ENCODE measurements at places on chromosomes 4 and X. TPM values are rescaled to one million over a fixed set of nuclear protein-coding genes. Genes with fewer than 3 reads are reported as not detected.
A peak's percentile ranks its signal among the peaks of the same experiment; 100 is the strongest.

GRCh38 chr4:171621646-171622045 is 191.6 kb upstream of the GALNTL6 start:
- DNase-seq: no peak

GRCh38 chr4:159284113-159284512 is 181.2 kb downstream of the RAPGEF2 start:
- no peak for DNase-seq

DNA sequence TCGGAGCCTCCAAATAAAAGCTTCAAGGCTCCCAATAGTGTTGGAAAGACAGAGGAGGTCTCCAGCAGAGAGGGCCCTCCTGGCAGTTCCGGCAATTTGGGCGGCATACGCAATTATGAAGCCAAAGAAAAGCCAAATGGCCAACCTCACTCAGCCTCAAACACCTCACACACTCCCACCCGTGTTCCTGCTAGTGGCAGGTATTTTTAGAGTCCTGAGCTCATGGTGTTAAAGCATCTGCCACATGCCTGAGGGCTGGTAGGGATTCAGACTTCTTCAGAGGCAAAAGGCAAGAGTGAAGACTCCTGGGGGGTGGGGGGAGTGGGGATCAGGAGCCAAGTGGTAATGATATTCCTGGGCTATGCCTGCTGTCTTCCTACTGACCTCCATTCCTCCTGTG is 7.4 kb downstream of the RAB33A start:
- DNase-seq: no peak

Gene CXCL1
- total RNA-seq: 5.7 TPM

Gene GDPD2
- not detected for total RNA-seq

DNA sequence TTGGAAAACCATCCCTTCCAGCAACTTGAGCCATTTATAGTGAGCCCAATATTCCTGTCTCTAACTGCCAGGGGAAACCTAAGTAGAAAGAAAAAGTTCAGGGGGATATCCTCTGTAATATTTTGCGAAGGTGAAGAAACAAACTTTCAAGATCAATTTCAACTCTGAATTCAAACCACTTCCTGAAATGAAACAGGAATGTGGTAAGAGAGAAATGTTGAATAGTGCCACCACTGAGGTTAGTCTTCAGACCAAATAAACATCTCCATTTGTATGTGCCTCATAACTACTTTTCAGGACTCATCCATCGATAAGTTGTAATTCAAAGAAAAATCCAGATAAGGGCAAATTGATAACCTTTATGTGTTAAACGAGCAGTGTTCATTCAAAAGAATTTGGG is 128.7 kb downstream of the GABRB1 start:
- peak; percentile 23 for DNase-seq

DNA sequence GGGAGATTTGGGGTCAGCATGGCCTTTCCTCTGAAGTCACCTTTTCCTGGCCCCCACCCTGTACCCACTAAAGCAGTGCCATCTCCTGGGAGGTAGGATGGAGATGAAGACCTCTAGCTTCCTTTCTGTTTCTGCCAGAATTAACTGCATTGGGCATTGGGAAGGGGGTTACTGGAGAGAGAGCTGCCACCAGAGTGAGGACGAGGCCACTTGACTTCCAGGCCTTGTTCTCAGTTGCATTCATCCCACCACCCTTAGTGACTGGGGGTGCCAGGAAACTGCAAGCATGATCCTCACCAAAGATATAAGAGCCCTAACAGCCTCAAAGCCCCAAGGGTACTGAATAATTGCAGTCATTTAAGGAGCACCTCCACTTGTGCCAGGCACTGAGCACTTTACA is 15.8 kb downstream of the SASH3 start:
- no peak for DNase-seq

DNA sequence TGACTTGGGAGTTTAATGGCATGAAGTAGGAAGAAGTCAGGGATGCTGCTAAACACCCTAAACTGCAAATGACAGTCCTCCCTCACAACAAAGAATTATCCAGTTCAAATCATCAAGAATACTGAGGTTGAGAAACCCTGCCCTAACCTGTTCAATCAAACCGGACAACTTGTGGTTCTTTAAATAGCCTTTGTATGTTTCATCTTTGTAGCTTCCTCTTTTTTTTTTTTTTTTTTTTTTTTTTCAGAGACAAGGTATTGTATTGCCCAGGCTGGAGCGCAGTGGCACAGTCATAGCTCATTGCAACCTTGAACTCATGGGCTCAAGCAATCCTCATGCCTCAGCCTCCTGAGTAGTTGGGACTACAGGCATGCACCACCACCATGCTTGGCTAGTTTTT is 52.5 kb upstream of the TTC29 start:
- DNase-seq: no peak

- no peak for DNase-seq
Measured at GRCh38 chr4:96952610-96953009, 1112.7 kb downstream of the PDHA2 start.

Gene NSUN7
- total RNA-seq: 5.9 TPM

DNA sequence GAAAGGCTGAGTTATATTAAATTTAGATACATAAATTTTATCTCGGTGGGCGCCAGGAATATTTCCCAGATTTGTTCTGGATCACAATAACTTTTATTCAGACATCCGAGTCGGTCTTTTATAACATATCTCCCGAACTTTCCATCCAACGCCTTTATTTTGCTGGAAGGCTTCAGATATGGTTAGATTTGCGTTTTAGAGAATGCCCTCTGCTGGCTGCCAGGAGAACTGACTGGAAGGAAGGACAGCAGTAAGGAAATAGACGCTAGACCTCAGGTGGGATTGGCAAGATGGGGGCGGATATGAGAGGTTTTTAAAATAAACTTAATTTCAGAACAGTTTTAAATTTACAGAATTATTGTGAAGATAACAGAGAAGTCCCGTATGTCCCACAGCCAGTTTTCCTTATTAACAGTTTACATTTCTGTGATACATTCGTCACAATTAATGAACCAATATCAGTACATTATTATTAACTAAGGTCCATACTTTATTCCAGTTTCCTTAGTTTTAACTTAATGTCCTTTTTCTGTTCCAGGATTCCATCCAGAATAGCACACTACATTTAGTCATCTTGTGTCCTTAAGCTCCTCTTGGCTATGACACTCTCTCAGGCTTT is 4.6 kb upstream of the KANTR start:
- peak; percentile 53 for DNase-seq

DNA sequence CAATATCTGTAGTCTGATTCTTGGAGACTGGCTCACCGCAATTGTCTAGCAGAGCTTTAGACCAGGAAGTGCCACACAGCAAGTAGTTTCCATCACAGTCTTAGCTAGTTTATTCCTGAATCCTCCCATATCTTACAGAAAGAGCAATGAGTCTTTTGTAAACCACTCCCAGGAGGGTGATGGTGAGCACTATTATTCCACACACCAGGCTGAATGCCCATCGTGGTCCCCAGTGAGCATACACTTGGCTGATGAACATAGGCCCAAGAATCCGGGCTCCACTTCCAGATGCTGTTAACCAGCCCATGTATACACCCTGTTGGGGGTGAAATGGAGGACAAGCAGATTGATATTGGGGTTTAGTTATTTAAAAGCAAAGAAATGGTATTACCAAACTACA is 39.8 kb downstream of the PLK4 start:
- no peak for DNase-seq

Gene EDA2R
- total RNA-seq: not detected

Gene HSFX1
- 0.59 TPM for total RNA-seq

DNA sequence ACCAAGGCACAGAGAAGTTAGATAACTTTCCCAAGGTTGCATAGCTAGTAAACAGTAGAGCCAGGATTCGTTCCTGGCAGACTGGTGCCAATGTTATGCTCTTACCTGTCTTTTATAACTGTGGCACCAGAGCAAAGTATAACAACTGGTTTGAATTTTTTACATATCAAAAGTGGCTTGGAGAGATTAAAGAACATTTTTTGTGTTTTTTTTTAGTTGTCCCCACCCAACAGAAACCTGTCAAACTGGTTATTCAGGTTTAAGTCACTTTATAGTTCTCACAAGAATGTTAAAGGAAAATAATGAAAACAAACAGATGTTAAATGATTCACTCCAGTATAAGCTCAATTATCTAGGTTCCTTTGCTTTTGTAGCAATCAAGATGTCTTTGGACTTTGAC is 15.6 kb upstream of the FAM47E start:
- no peak for DNase-seq

Gene POU3F4
- not detected for total RNA-seq

DNA sequence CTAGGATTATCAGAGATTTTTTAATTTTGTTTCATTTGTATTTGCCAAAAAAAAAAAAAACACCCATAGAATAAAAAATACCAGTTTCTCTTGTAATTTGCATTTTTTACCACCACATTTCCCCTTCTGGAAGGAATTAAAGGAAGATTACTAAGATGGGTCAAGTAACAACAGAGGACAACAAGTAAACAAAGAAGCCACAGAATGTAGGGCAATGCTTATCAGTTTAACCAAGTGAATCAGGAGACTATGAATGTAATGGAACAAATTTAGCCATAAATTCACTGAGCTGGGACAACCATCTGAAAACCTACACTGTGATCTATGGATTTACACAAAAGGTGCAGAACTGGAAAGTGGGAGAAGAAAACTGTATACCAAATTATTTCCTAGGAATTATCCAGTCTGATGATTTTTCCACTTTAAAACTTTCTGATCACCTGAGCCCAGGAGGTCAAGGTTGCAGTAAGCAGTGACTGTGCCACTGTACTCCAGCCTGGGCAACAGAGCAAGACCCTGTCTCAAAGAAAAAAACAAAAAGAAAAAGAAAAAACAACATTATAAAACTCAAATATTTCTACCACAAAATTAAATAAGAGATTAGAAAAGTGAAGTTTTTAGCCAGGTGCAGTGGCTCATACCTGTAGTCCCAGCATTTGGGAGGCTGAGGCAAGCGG is 32.4 kb downstream of the LRBA start:
- DNase-seq: peak; percentile 39

DNA sequence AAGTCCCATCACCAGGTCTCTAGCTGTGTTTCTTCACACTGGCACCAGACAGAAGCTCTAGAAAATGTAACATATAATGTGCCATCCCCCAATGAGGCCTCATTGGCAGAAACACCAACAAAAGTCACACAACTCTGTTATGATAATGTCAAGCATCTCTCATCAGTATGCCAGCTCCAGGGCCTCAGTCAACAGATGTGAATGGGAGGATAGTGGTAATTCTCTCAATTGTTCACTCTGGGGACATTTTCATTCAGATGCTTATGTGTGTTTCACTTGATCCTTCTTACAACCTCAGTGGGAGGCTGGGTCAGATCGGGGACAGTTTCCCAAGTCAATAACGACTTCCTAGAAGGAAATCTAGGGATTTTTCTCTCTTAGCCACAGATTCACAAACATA is 57.5 kb upstream of the SCOC start:
- no peak for DNase-seq

DNA sequence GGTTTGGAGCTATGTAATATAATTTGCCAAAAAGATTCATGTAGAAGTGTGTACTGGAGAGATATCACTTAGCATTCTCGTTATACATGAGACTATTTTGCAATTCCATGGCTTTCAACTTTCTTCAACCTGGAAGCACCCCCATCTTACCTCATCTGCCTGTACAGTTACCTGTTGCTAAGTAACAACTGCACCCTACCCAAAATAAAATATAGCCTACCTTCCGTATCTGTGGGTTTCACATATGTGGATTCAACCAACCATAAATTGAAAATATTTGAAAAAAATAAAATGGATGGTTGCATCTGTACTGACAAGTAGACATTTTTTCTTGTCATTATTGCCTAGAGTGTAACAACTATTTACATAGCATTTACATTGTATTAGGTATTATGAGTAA is 278.3 kb downstream of the PPP1R2C start:
- no peak for DNase-seq

DNA sequence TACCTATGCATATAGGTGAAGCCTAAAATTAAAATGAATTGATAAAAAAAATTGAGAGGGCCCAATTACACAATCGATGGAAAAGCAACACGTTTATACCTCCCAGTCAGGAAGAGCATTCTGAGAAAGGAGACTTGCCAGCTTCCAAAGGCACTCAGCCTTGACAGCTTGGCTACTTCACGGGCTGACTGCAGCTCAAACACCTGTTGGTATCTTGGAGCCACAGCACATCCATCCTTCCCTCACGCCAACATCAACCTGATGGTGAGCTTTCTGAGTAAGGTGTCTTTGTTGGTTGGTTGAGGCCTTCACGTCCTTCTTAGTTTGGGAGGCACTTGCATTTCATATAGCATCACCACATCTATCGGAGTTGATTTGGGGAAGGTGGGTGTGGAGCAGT is 598.9 kb upstream of the DIPK2B start:
- no peak for DNase-seq

Data from M059J (cell line).